ENCODE measurements at places on chromosomes 12 and 14.

GRCh38 chr12:96029826-96030225 lies 5.6 kb downstream of the LTA4H start:
- no peak for DNase-seq

- DNase-seq, result no peak
Observed at GRCh38 chr12:11710431-11710830, 61.0 kb downstream of the ETV6 start.

DNA sequence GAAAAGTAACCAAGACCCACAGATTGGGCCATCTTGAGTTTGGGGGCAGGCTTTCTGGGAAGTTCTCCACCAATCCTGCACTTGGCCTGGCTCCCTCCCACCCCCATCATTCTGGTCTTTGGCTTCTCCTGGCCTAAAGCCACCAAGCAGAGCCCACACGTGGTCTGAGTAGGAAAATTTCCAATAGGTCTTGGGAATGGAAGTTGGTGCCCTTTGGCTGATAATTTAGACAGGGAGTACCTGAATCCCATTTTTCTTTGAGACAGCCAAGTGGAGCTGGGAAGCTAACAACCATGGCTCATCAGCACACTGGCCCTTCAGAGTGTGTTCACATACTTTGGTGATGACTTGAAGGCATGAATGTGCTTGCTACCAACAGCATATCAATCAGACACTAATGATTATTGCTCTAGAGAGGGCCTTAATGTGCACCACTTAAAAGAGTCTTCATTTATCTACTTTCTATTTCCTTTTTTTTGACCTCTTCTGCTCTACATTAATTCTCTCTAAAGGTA lies 156.0 kb downstream of the EGLN3 start:
- DNase-seq, result no peak

DNA sequence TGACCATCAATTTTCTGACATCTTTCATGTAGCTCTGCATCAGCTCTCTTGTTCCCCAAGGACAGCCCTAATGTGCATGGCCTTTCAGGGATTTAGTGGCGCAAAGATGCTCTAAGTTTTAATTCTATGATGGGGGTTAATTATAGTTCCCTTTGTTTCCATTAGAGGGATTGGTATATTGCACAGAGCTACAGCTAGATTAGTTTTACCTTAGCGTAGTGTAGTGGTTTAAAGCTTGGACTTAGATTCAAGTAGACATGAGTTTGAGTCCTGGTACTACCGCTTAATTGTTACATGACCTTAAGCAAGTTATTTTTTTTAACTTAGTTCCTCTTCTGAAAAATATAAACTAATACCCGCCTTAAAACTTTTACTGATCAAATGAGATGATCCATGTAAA lies 247.8 kb upstream of the KRR1 start:
- no peak for DNase-seq

GRCh38 chr12:12715459-12716150 lies 1.6 kb upstream of the CDKN1B start:
- DNase-seq, result no peak

GRCh38 chr12:83128540-83128939 lies 441.8 kb downstream of the TMTC2 start:
- no peak for DNase-seq

DNA sequence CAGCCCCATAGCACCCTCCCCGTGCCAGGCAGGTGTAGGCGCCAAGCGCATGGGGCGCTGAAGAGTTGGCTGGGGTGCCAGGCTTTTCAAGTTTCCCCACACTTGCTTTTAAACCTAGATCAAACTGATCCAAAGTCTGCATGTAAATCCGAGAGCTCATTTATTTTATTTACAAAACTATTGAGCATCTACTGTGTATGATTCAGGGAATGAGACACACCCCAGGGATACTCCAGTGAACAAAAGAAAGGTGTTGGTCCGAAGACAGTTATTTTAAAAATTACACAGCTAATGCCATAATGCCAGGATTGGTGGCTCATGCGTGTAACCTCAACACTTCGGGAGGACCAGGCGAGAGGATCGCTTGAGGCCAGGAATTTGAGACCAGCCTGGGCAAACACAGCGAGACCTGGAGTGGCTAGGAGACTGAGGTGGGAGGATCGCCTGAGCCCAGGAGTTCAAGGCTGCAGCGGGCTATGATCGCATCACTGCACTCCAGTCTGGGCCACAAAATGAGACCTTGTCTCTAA lies 780 bp upstream of the SLC41A2 start:
- DNase-seq, result no peak

DNA sequence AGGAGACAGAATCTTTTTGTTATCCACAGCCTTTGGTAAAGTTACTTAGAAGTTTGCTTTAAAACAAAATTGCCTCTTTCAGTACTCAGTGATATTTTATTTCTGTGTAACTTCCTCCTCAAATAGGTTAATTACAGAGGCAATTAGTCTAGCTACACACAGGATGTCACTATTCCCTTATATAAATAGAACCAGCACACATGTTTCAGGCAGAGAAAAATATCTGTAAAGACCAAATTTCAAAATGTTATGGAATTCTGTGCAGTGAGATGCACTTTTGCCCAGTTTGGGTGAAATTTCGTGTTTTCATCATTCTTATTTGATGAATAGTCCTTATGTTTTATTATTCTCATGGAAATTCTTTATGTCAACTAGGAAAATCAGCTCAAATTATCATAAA lies 410.6 kb upstream of the SOX5 start:
- no peak for DNase-seq

DNA sequence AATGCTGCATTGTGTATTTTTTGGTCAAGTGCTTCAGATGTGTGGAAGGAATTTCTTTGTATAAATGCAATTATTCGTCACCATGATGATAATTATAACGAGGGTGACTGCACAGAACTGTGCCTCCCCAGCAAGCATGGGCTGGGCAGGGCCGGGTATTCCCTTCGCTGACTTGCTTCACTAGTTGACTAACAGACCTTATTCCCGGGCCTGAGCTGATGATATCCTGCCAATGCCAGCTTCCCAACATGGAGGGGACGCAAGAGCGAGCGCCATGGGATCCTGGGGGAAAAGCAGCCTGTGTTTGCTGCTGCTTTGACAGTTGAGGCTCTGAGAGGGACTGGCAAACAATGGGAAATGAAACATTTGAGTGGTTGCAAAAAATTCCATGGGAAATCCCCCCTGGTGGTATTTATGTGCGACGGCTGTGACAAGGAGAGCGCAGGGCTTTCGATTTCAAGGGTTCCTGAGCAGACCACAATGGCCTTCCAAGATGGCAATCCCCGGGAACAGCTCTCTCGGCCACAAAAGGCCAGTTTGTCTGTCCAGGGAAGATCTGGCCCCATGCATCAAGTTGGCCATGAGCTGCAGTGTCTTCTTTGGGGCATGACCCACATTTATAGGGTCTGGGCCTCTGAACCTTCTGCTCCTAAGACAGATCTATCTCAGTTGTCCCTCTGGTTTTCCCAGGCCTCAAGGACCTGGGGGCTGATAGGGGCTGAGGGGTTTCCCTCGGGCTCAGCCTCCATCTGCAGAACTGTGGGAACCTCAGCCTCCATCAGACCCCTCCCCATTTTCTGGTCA lies 21.9 kb upstream of the MAP1LC3B2 start:
- DNase-seq, result no peak

GRCh38 chr14:20328705-20329104 lies 4.4 kb downstream of the CCNB1IP1 start:
- no peak for DNase-seq

DNA sequence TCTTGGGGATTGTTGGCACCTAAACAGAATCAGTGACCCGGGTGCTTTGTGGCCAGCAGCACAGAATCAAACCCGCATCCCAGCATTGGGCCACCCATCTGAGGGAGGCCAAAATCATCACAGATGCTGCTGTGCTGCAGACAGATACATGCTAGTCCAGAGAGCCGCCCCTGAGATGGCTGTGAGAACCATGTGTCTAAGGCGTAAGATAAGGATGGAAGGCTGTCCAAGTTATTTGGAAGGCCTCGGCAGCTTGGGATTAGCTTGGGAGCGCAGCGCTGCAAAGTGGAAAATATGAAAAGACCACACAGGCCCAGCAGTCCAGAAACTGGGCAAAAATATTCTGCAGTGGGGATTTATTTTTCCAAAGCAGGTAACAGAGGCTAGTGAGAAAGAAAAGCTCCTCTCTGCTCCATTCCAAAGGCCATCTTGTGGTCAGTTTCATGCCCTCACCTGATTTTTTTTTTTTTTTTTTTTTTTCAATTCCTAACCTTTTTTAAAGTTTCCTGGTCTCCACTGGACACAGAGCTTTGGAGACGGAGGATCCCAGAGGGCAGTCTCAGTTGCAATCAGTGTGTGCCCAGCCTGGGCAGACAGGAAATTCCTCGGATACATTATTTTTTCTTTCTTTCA lies 178.9 kb upstream of the BCL2L14 start:
- DNase-seq, result no peak

DNA sequence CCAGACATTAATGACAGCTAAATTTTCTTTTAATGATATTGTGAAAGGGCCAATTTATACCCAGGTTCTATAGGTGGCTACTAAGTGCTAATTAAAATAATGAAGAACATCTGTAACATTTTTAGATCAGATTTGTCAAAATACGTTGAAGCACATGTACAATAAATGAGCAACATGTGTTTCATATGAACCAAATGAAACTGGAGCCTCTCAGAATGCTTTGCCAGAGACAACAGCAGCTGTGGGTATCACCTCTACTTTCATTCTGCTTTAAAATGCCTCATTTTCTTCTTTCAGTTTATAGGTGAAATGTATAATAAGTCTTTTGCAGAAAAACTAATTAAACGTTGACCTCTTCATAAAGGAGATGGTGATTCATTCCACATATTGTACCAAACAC lies 26.1 kb upstream of the MYF6 start:
- DNase-seq, result no peak

DNA sequence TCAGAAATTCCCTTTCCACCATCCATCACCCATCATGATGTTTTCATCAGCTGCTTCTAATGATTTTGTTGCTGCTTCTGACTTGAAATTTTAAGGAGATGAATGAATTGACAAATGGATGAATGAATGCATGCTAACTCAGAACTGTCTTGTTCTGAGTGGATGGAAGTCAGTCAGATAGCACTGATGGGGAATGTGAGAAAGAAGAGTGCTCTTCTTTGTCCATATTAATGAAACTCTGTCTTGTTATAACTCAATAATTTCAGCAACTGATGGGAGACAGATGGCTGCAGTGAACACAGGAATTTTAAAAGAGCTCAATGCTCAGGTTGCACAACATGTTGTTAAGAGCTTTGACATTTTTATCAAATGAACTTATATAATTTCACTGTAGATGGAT lies 422.0 kb downstream of the TRHDE start:
- no peak for DNase-seq

- no peak for DNase-seq
Observed at GRCh38 chr14:56664811-56665421, 85.3 kb downstream of the TMEM260 start.

DNA sequence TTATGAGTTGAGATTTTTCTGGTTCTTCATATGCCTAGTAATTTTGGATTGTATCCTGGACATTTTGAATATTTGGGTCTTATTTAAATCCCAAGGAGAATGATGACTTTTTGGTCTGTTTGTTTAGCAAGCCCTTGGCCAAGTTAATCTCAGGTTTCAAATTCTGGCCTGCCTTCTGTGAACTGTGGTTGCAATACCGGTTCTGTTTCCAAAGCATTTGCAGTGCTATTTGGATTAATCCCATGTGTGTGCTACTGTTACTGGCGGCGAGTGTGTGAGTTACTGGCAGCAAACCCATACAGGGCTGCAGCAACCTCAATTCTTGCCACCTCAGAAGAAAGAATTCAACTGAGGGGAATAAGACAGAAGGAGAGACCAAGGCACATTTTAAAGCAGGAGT lies 51.1 kb downstream of the TMEM260 start:
- DNase-seq, result no peak

DNA sequence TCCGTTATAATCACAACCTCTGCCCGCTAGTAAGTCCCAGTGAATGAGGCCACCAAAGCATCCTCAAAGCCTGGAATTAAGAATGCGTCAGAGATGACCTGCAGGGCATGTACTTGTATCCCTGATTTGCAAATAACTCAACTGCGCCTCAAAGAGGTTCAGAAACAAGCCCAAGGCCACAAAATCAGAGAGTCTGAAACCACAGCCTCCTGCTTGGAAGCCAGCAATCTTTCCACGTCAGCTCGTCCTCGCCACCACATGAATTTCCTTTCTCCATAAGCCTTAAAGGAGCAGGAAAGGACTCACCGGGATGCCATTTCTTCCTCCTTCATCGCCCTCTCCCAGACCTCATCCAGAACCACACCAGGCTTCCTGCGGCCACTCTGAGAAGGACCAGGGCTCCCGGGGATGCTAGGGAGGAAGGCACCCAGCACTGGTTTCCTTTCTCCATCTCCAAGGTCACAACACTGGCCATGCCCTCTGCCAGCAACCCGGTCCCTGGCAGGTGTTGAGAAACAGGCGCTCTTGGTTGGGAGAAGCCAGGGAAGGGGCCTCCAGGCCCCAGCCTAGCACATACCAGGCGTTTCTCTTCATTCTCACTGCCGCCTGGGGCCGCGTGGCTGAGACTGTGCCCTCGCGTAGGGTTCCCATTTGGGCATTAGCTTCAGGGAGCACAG lies 191.2 kb upstream of the DIO3 start:
- no peak for DNase-seq

DNA sequence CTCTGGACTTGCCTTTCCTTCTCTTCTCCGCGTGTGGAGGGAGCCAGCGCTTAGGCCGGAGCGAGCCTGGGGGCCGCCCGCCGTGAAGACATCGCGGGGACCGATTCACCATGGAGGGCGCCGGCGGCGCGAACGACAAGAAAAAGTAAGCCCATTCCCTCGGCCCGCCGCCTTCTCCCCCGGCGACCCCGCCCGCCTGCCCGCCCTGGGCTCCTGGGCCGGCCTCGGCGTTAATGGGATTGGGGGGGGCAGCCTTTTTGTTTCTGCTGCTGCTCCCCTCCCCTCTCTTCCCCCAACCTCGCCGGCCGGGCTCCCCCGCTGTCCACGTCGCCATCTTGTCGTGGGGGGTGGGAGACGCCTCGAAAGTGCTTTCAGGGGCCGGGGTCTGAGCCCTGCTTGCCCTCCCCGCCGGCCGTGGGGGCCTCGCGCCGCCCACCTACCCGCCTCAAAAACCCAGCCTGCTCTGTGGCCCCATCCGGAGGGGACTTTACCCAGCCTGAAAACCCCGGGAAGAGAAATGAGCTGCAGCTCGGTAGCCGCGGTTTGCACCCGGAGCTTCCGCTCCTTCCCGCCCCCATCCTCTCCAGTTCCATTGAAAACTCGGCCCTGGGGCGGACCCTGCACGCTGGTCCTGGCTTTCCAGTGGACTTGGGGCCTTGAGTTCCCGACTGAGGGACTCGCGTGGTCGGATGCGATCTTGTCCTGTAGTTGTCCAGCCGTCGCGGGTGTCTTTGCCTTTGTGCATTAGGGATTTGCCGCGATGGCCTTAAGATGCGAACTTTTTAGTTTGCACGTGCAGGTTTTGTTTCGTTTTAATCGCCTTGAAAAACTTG lies 598 bp downstream of the HIF1A start:
- DNase-seq, result peak; percentile 71

Data from urothelium cell line (cell line).